NCI-H1930 (cell line): ENCODE measurements at places on chromosomes 11 and 22.

DNA sequence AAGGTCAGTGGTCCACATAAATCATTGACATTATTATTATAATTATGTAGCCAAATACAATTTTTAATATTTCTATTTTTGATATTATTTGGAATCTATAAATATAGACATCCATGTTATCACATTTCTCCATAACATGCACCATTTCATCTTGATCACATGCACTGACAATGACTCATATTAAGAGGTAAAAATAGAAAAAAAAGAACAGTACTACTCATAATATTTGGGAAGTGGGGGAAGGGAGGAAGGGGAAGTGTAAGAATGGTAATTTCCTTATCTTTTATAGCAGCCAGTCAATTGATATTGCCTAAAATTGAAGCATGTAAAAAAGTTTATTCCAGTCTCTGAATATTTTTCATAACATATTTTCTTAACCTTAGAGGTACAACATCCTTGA, 72.3 kb downstream of the ADM start:
- DNase-seq = no peak

GRCh38 chr11:86588566-86589090, 83.8 kb downstream of the ME3 start:
- peak; percentile 9 for DNase-seq

DNA sequence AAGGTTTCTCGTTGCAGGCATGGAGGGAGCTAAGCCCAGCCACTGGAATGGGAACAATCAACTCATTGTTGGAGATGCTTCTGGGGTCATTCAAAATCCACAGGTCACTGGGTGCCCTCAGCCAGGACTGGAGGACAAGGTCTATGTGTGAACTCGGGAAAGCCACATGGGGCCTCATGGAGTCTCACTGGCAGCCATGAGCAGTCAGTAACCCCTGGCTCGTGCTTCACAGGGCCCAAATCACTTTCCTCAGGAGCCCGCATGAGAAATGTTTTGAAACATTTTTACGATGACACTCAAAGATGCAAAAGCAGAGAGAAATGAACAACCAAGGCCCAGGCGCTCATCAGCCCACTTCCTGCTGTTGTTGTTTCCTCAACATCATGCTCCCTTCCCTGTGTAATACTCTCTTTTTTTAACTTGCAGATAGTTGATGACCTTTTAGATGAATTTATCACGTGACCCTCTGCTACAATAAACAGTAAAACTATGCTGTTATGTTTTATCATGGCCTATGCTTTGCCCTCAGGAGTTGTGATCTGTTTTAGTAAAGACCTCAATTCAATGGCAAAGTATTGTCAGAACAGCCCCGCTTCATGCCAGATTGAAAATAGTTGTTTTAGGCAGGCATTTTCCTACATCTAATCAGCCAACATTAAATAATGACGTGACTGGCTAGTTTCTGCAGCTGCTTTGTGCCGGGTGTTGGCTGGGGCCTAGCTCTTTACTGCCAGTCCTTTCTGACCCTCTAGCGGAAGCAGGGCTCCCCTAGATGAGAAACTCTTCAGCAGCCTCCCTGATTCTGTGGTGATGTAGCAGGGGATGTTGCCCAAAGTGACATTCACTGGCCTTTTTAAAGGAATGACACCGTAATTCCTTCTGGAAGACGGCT, 39.7 kb downstream of the ADAMTS15 start:
- DNase-seq = no peak

DNA sequence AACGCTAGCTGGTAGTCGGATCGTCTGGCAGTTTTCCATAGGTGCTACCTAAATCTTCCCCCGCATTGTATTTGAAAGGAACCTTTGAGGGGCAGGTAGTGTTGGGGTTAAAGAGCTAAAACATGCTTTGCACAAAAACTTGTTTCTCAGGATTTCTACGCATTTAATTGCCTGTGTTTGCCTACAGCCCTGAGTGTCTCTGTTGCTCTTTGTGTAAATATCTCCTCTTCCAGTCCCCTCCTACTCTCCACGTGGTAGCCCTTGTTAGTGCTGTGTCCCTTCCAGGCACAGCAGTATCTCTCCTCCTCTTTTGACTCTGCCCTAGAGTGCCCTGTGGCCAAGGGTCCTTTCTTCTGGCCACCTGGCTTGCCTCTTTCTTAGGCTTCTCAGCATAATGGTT, 81.7 kb downstream of the BARX2 start:
- DNase-seq = no peak

- DNase-seq = no peak
These were observed 40.5 kb downstream of the GRAMD4 start for GRCh38 chr22:46660604-46661201.

DNA sequence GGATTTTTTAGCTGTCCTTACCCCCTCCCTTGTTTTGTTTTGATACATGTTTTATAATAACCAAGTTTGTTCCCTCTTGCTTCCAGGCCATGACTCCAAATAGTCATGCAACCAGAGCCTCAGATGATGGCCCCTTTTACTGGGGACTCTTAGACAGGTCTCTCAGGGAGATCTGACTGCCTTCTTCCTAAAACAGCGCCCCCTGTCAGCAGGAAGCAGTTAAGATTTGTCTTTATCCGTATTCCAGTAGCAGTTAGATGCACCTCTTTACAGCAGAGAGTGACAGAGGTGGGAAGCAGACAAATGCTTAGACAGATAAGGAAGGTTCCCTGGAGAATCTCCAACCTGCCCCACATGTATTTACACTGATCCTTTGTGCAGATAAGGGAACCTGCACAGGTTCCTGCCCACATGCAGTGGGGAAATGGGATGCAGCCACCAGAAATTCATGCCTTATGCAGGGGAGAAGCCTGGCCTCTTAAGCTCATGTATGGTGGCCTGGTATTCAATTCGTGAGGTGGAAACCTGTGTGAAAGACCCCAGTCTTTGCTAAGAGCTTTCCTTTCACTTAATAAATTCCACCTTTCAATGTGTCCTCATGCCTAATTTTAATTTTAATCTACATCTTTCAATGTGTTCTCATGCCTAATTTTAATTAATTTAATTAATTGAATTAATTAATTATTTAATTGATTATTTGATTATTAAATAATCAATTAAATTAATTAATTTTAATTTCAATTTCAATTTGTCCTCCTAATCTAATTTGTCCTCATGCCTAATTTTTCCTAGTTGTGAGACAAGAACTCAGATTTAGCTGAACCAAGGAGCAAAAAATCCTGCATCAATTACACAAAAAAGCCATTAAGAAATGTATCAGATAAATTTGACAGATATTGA, 11.5 kb upstream of the GLYAT start:
- no peak for DNase-seq

DNA sequence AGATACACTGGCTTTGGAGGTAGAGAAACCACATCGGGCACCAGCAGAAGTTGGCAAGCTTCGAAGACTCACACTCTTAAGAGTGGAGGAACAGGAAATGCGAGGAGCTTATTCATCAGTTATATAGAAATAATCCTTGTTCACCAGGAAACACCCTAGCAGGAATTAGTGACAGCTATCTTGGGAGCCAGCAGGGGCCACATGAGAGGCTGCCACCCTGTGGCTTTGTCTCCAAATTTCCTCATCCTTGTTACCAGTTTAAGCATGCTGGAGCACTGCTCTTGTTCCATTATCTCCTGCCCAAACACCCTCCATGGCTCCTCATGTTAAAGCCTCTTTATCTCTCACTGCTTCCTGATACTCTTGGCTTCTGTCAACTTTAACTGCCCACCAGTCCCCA, 131.0 kb downstream of the PLEKHA7 start:
- no peak for DNase-seq

- no peak for DNase-seq
These were observed 3.7 kb upstream of the CARNS1 start for GRCh38 chr11:67411785-67412152.

DNA sequence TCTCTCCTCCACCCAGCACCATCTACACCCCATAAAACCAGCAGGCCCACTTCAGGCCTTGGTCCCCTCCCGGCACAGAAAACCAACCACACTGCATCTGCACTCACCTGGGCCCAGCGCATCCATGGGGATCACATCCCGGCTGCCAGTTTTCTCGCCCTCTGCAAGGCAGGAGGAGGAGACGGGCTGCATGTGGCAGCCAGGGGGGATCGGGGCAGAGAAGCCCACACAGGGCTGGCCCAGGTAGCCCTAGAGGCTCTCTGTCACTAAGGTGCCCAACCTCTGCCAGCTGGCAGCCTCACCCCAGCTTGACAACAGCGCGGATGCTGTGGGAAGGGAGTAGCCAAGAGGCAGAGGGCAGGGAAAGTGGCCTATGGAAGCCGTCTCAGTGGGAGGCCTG, 30.6 kb upstream of the TXNRD2 start:
- DNase-seq = no peak

GRCh38 chr11:31921081-31921480, 110.0 kb upstream of the PAX6 start:
- no peak for DNase-seq

- no peak for DNase-seq
These were observed 61.6 kb upstream of the EIF3D start for GRCh38 chr22:36590441-36591056.
